ENCODE measurements at places on chromosomes 11 and 22. TPM values are rescaled to one million over a fixed set of nuclear protein-coding genes. Genes with fewer than 3 reads are reported as not detected.

The WBP2NL gene
- total RNA-seq, result 12.0 TPM

The OR2D3 gene
- not detected for total RNA-seq

The PRRG4 gene
- 24.6 TPM for total RNA-seq

The KCNQ1OT1 gene
- total RNA-seq, result 2.1 TPM

The OR51E2 gene
- 0.37 TPM for total RNA-seq

The CCDC85B gene
- 27.2 TPM for total RNA-seq

The OR10D3 gene
- total RNA-seq, result not detected

The LIF gene
- 5.2 TPM for total RNA-seq
